ENCODE measurements at places on chromosomes 5 and 9.
A peak's percentile ranks its signal among the peaks of the same experiment; 100 is the strongest.

DNA sequence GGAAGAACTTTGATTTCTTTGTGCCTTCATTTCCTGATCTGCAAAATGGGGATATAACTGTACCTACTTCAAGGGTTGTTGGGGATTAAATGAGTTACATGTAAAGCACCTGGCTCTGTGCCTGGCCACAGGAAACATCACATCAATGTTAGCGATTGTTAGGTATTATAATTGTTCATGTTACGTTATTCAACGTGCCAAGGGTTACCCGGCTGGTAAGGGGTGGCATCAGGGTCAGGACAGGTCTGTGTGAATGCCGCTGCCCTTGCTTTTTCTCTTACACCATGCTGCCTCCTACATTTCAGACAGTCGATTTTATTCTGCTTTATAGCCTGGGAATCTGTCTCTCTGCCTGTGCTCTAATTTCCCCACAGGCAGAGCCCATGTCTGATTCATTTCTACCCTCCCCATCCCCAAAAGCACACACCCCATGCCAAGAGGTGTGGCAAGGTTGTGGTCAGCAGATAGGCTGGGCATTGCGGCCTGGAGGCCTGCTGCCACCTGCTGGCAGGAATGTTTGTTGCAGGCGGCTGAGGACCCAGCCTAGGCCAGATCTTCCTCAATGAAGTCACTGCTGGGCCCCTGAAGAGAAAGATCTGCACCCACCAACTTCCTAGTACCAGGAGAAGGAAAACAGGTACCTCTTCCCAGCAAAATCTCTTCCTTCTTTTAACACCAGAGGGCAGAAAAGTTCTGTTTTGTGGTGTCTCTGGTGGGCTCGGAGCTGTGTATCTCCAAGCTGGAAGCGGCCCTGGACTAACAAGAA, 5.3 kb downstream of the ANKS6 start:
- peak; percentile 23 for DNase-seq

GRCh38 chr5:83914199-83914598, 193.5 kb upstream of the HAPLN1 start:
- peak; percentile 40 for DNase-seq

DNA sequence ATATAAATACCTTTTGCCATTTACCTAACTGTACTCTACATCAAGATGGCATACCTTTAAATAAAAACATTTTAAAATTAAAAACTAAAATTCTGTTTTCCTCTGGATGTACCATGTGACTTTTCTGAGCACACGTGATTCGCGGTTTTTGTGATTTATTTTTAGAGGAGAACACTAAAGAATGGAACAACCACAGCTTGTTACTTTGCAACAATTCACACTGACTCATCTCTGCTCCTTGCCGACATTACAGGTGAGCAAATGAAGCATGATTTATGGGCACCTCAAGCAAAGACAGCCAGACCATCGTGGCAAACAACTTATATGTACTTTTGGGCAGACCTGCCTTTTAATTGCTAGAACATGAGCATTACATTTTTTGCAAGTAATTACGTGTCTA, 61.3 kb downstream of the GDA start:
- no peak for DNase-seq

- DNase-seq, result no peak
These were observed 416.7 kb upstream of the TYRP1 start for GRCh38 chr9:12276505-12276904.

GRCh38 chr9:82091610-82092009, 103.0 kb downstream of the SPATA31D1 start:
- no peak for DNase-seq

Measured in bone marrow (tissue), 2 donors.